ENCODE measurements at places on chromosomes 1 and 21.

DNA sequence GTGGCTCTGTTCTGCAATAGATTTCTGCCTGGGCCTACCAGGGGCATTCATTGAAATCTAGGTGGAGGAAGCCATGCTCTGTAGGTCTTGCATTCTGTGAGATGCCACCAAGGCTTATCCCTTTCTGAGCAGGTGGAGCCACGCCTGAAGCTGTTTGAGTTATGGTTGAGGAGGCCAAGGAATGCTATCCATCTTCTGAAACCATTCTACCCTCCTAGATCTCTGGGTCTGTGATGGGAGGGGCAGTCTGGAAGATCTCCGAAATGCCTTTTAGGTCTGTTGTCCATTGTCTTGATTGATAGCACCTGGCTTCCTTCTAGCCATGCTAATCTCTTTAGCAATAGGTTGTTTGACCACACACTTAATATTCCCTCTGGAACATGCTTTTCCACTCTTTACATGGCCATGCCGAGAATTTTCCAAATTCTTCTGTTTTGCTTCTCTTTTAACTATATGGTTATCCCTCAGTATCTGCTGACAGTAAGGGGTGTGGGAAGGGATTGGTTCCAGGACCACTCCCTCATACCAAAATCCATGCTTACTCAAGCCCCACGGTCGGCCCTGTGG, 45.2 kb downstream of the AK4 start:
- no peak for DNase-seq

- no peak for DNase-seq
These were observed 37.2 kb downstream of the ATP2B4 start for GRCh38 chr1:203663821-203664220.

DNA sequence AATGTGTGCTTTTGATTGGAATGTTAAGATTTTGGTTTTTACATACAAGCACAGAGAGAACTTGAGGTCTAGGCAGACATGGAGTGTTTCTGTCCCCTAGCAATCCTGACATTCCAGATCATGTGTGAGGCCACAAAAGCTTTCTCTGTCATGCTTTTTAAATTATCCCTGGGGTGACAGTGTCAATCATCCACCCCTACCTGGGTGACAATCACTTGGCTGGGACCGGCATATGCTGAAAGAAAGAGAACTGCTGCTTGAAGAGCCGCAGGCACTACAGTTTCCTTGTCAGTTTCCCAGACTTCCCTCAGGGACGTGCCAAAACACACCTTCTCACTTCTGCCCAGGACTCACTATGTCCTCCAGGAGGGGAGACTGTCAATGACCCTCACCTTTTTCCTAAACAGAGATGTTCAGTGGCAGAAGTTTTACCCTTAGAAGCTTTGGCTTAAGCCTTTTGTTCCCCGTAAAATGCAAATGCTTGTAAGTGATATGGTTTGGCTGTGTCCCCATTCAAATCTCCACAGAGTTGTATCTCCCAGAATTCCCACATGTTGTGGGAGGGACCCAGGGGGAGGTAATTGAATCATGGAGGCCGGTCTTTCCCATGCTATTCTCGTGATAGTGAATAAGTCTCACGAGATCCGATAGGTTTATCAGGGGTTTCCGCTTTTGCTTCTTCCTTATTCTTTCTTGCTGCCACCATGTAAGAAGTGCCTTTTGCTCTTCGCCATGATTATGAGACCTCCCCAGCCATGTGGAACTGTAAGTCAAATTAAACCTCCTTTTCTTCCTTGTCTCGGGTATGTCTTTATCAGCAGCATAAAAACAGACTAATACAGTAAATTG, 217.4 kb downstream of the FGGY start:
- no peak for DNase-seq

DNA sequence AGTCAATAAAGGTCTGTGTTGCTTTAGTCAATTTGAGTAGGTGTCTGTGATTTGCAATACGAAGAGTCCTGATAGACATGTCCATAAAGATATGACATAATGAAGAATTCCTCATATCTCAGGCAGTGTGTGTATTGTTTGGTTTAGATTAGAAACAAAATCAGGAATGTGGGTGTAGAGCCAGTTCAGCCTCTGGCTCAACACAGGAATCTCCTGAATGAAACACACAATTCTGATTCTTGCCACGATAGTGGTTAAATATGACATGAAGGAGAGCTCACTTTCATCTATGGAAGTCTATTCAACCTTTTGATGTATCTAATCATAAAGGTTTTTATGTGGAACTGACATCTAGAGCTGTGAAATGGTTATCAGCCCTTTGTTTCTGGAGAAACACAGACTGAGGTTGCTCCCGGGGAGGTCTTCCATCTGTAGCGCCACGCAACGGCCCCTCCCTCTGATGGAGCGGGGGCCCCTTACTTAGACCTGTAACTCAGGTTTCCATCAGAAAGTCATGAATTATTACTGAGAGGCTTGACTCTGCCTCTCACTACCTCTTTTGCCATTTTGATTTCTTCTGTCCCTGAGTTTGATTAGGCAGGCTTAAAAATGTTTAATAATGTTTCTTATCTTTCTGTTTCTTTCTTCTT, 19.5 kb downstream of the TSPAN2 start:
- DNase-seq, result no peak

- no peak for DNase-seq
These were observed 1719.5 kb downstream of the MRPL39 start for GRCh38 chr21:23887725-23888306.

- peak; percentile 87 for DNase-seq
These were observed 8.1 kb upstream of the TRAF3IP3 start for GRCh38 chr1:209747580-209748262.

- DNase-seq, result no peak
These were observed 43.2 kb upstream of the LYPLAL1 start for GRCh38 chr1:219130366-219130935.

DNA sequence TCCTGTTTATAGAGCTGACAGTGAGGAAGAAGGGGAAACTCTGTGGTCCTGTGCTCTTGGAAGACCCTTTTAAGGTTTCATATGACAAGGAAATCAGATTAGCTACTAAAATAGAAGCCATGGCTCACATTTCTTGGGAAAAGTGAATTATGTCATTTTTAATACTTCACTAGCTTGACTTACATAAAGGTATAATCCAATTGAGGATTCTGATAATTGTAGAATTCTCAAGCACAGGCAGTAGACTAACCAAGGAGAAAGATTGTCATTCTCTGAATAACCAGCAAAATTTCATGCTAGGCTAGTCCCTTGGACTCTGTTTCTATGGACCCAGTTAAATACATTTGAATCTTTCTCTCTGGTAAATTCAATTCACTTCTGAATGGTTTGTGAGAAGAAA, 613.0 kb upstream of the BEND5 start:
- DNase-seq, result no peak

DNA sequence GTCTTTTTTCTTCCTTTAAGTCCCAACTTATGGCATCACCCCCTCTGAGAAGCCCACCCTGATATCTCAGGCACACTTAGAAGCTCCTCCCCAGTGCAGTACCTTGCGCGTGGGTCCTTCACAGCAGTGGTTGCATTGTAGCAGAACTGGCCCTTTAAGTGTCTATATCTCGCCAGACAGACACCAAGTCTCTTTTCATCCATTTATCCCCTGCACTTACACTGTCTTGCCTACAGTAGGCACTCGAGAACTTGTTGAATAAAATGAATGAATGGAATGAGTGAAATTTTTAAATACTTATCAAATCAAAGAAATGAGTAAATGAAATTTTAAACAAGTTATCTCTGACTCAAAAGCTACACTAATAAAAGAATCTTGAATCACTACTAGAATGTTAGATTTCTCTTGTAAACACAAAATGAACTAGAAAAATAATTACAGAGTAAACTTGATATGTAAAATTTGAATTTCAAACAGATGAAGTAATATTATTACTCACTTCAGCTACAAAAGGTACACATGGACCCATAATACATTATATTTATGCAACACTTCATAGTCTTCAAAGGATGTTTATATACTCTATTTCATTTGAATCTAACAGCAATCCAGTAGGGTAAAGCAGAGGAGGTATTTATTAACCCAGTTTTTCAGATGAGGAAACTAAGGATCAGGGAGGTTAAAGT, 54.7 kb upstream of the MAN1A2 start:
- peak; percentile 54 for DNase-seq

GRCh38 chr1:7579831-7580804, 191.0 kb upstream of the VAMP3 start:
- DNase-seq, result no peak

DNA sequence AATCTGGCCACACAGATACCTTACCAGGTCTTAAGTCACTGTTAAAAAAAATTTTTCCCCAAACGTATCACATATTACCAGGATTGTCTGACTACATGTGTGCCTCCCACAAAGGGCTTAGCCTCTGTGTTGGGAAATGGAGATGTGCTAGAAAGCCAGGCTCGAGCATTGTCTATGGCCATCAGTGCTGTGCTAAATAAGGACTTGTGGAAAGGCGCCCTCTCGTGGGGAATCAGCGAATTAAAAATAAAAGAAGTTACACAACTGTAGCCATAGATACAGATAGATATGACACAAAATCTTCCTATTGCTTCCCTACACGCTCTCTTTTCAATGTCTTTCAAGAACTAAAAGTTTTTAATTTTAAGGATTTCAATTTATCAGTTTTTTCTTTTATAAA, 47.5 kb upstream of the CRNN start:
- DNase-seq, result peak; percentile 47

- DNase-seq, result peak; percentile 63
These were observed 23.1 kb downstream of the DYRK3 start for GRCh38 chr1:206658264-206658980.

DNA sequence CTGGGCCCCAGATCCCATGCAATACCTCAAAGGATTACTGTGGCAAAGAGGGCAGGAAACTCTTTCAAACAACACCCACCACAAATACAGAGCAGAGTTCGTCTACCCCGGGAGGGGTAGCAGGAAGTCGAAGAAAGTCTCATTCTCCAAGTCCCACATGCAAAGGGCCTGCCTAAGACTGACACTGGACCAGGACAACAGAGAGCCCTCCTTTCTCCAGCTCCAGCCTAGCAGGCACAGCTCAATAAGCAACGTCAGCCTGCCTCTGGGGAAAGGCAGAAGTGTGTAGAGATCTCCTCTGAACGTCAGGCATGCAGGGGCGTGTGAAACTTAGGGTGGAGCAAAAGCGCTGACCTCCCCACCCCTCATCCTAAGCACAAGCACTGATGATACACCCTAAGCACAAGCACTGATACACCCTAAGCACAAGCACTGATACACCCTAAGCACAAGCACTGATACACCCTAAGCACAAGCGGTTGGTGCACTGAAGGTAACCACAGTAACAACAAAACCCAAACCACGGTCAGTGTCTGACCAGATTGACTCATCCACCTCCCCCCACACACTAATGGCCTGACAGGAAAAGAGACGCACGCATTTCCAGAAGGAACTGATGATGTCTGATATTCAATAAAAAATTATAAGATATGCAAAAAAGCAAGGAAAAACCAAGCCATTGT, 1.3 kb downstream of the KRTAP12-3 start:
- DNase-seq, result no peak

GRCh38 chr1:156797212-156797871, 19.3 kb downstream of the SH2D2A start:
- DNase-seq, result peak; percentile 65

DNA sequence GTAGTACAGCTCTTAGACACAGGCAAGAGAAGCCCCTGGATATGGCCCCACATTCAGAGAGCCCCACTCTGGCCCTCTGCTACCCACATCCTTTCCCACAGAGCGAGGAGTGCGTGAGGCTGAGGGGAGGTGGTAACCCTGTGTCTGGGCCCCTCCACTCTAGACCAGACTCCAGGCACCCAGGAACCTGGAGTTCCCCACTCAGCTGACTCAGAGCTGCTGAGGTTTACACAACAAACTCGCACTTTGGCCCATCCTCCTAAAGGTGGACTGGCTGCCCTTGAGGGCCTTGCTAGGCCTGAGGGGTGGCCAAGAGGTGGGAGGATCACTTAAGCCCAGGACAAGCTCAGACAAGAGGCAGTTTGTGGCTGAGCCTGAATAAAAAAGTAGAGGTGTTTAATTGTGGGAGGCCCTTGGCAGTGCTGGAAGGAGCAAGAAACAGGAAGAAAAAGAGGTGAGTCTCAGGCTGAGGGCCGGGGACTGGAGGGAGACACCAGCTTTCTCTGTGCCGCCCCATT, 10.7 kb downstream of the MR1 start:
- DNase-seq, result no peak

DNA sequence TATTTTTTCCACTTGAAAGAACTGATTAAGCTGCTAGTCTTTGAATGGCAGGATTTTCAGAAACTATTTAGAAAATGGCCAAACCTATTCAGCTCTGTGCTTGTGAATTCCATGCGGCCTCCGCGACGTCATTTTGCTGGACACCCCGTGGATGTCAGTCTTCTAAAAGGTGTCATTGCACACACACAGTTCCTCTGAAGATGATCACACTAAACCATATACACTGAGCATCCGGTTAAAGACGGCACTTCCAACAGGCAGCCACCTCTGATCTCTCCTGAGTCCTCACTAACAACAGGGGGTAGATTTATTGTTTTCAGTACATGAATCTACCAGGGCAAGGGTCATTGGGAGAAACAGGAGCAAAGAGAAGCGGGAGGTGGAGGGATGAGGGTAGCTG, 9.1 kb downstream of the CFAP74 start:
- DNase-seq, result no peak

DNA sequence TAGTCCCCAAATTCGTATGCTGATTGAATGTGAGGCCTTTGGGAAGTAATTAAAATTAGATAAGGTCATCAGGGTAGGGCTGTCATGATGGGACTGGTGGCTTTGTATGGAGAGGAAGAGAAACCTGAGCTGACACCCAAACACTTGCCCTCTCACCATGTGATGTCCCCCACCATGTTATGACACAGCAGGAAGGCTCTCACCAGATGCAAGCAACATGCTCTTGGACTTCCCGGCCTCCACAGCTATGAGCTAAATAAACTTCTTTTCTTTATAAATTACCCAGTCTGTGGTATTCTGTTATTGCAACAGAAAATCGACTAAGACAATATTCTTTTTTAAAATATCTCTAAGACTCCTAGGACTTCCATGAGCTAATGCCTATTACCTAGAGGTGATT, 43.6 kb upstream of the GUCA2B start:
- DNase-seq, result no peak

DNA sequence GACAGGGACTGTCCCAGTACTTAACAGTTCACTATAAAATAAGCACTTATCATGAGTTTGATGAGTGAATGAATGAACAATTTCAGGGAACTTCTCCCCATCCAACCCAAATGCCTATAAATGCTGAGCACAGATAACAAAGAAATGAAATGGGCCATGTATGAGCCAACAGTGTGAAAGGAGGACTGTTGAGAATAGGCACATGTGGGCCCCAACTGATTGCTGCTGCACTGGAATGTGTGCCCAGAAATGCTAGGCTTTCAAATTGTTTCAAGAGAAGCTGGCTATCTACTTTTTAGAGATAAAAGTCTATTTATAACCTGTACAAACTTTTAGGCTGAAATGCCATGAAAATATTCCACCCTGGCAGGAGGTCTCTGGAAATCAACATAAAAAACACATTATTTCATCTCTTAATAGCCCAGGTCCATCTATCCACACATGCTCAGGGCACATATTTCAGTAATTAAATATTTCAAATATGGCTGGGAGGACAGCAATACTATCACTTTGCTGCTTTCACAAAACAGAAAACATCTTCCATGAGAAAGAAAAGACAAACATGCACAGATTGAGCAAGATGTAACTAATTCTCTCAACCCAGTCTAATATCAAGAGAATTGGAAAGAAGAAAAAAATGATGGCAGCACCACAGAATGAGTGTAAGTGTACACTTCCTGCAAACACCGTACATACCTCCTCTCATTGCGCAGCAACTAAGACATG, 49.8 kb downstream of the COLGALT2 start:
- no peak for DNase-seq
